ENCODE measurements at places on chromosomes 5 and 9. TPM values are rescaled to one million over a fixed set of nuclear protein-coding genes. Genes with fewer than 3 reads are reported as not detected.
A peak's percentile ranks its signal among the peaks of the same experiment; 100 is the strongest.

TUSC1 gene
- 9.1 TPM for total RNA-seq

LRRC70 gene
- 7.2 TPM for total RNA-seq

ERAP2 gene
- total RNA-seq: 66.8 TPM

LVRN gene
- 0.37 TPM for total RNA-seq

PRELID1 gene
- total RNA-seq: 106 TPM

SPATA31D4 gene
- not detected for total RNA-seq

DNA sequence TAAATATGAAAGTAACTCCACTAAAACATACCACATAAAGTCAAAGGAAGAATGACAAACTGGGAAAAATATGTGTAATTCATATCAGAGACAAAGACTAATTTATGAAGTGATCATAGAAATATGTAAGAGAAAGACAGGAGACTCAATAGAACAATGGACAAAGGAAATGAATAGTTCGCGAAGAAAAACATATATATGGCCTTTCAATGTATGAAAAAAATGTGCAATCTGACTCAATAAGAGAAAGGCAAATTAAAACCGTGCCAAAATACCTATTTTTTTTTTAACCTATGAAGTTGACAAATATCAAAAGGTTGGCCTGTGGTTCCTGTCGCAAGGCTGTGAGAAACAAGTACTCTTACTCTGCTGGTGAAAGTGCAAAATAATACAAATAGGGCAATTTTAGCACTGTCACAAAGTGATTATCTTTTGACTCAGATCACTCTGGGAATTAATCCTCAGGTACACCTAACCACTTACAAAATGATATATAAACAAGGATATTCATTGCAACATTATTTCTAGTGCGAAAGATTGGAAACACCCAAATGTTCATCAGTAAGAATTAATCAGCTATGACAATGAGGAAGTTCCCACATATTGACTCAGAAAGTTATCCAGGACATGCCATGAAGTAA, 3.7 kb downstream of the C9 start:
- no peak for DNase-seq
- H3K4me1 ChIP-seq: no peaks in the 10 kb centered on the region
- H3K36me3 ChIP-seq: no peaks in the 10 kb centered on the region
- no peak overlapping the region for H3K27ac ChIP-seq

- no peak overlapping the region for H3K4me3 ChIP-seq
- no peak overlapping the region for H3K27ac ChIP-seq
- H3K27me3 ChIP-seq: no peaks in the 10 kb centered on the region
- H3K36me3 ChIP-seq: peaks cover 74% of the 10 kb centered on the region
- DNase-seq: no peak
These were observed 21.6 kb downstream of the MATR3 start for GRCh38 chr5:139315056-139315615.

DNA sequence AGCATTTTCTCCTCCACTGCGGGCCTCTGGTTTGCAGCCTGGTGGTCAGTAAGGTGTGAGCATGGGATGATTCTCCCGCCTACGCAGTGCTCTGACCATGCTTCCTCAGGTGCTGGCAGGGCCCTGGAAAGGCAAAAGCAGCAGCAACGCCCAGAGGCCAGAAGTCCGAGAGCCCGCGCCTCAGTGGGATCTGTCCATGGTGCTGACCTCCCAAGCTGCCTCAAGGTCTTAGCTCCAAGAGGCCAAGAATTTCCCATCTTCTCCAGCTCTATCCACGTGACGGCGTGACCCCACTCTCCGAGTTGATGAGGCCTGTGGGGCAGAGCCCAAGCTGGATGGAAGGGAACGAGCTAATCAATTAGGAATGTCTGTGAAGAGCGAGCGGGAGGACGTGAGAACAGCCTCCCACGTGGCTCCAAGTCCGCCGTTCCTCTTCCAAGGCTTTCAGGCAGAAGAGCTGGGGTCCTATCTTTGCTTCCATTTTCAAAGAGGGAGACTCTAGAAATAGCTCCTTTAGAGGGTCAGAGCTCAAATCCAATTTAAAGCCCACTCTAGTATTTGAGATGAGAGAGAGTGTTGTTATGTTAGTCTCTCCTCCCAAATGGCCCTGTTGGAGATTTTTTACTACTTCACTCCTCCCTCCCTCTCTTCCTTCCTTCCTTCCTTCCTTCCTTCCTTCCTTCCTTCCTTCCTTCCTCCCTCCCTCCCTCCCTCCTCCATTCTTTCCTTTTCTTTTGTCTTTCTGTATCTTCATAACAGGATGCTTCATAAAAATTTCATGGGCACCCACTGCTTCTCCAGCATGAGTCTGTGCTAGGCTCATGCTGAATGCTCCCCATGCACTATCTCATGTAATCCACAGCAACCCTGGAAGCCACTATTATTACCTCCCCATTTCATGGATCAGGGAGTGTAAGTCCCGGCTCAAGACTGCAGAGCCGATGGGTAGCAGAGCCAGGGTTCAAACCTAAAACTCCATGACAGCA, 69.3 kb downstream of the OLFM1 start:
- H3K27me3 ChIP-seq: no peaks in the 10 kb centered on the region
- no peak overlapping the region for H3K27ac ChIP-seq
- no peaks in the 10 kb centered on the region for H3K4me1 ChIP-seq
- no peak for DNase-seq
- no peaks in the 10 kb centered on the region for H3K36me3 ChIP-seq
- H3K4me3 ChIP-seq: no peak overlapping the region

DNA sequence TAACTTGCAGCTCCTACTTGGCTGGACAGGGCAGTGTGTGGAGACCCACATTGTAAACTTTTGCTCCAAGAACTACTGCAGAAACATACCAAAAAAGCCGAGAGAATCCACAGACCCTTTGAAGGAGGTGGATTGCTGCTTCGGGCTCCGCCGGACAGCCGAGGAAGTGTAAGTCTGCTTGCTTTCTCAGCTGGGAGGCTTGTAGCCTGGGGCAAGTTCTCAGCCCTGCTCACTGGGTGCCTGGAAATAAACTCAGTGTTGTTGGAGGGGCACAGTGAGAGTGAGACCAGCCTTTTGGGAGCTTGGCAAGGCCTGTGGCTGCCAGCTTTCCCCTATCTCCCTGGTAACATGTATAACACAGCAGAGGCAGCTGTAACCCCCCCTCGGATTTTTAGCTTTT, 215.6 kb downstream of the SYK start:
- no peak for DNase-seq
- no peak overlapping the region for H3K27ac ChIP-seq
- no peaks in the 10 kb centered on the region for H3K4me1 ChIP-seq
- H3K27me3 ChIP-seq: no peaks in the 10 kb centered on the region

- H3K27ac ChIP-seq: no peak overlapping the region
- no peak for DNase-seq
- H3K27me3 ChIP-seq: no peaks in the 10 kb centered on the region
These were observed 132.4 kb downstream of the FRMD3 start for GRCh38 chr9:83405759-83406158.

DNA sequence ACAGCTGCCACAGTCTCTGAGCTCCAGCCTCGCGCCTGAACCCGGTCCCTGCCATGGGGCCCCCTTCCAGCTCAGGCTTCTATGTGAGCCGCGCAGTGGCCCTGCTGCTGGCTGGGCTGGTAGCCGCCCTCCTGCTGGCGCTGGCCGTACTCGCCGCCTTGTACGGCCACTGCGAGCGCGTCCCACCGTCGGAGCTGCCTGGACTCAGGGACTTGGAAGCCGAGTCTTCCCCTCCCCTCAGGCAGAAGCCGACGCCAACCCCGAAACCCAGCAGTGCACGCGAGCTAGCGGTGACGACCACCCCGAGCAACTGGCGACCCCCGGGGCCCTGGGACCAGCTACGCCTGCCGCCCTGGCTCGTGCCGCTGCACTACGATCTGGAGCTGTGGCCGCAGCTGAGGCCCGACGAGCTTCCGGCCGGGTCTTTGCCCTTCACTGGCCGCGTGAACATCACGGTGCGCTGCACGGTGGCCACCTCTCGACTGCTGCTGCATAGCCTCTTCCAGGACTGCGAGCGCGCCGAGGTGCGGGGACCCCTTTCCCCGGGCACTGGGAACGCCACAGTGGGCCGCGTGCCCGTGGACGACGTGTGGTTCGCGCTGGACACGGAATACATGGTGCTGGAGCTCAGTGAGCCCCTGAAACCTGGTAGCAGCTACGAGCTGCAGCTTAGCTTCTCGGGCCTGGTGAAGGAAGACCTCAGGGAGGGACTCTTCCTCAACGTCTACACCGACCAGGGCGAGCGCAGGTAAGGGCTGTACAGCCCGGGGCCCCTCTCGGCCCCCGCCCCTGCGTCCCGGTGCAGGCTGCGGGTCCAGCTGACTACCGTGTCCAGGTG, 509 bp downstream of the LVRN start:
- DNase-seq: peak; percentile 76
- peak overlapping the region; percentile 20 for H3K4me3 ChIP-seq
- H3K36me3 ChIP-seq: no peaks in the 10 kb centered on the region
- peaks cover 20% of the 10 kb centered on the region for H3K4me1 ChIP-seq
- H3K27me3 ChIP-seq: peaks cover 59% of the 10 kb centered on the region

DNA sequence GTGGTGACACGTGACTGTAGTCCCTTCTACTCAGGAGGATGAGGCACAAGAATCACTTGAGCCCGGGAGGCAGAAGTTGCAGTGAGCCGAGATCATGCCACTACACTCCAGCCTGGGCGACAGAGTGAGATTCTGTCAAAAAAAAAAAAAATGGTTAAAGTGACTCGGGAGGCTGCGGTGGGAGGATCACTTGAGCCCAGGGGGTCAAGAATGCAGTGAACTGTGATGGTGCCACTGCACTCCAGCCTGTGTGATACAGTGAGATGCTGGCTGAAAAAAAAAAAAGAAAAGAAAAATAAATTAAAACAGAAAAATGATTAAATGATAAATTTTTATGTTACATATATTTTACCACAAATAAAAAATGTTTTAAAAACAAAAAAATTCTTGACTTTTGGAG, 51.9 kb downstream of the KLF4 start:
- no peak for DNase-seq
- H3K36me3 ChIP-seq: no peaks in the 10 kb centered on the region
- no peaks in the 10 kb centered on the region for H3K4me1 ChIP-seq
- H3K27ac ChIP-seq: no peak overlapping the region

DNA sequence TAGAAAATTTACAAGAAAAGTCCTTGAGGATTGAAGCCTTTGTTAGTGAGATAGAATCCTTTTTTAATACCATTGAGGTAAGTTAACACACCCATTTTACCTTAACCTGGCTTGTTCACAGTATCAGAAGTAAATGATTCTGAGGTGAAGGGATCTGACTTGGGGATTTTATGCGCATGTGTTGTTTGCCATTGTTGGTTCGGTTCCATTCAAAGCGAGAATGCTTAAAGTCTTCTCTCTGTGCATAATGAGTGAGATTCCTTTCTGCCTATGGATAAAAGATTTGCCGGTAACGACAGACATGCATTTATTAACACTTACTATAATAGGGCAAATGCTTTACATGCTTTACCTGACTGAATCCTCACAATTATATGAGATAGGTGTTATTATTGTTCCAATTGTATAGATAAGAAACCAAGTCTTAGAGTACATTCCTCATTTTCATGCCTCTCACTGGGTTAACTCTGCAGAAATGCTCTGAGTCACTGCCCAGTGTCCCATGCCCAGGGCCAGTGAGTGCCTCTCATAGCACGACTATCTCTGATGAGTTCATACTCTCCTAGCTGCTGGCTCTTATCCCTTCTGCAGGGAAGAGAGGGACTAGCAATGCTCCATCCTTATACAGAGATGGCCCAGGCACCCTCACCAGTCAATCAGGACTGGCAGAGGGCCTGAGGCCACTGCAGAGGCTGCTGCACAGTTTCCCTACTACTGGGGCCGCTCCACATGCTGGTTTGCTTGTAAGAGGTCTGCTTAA, 54.4 kb downstream of the CMYA5 start:
- H3K27me3 ChIP-seq: no peaks in the 10 kb centered on the region
- no peaks in the 10 kb centered on the region for H3K36me3 ChIP-seq
- DNase-seq: no peak
- no peaks in the 10 kb centered on the region for H3K4me1 ChIP-seq
- no peak overlapping the region for H3K4me3 ChIP-seq

GRCh38 chr9:105157171-105157583, 87.3 kb upstream of the SLC44A1 start:
- H3K4me1 ChIP-seq: peaks cover 20% of the 10 kb centered on the region
- peak; percentile 74 for DNase-seq
- H3K36me3 ChIP-seq: no peaks in the 10 kb centered on the region
- no peak overlapping the region for H3K4me3 ChIP-seq

DNA sequence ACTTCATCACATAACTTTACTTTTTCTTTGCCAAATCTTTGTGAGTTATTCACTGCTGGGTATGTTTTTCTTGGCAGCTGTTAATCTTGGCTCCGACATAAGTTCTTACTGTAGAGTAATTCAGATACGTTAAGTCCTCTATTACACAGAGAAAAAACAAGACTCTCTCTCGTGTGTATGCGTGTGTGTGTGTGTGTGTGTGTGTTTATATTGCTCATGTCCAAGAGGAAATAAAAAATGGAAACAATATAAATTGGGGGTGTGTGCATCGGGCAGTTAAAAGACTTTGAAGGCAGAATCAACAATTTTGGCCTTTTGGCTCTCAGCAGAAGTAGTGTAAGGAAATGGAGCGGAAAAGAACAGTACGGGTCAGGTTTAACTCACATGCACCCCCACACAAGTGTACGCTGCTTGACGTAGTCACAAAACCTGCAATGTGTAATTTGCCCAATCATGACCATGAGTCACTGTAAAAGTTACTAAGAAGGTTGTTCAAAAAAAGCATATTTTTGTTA, 67.2 kb upstream of the IFNE start:
- H3K27ac ChIP-seq: no peak overlapping the region
- no peak for DNase-seq
- H3K4me3 ChIP-seq: no peak overlapping the region
- H3K4me1 ChIP-seq: no peaks in the 10 kb centered on the region
- peaks cover 11% of the 10 kb centered on the region for H3K27me3 ChIP-seq

GRCh38 chr5:80093796-80094195, 58.6 kb downstream of the THBS4 start:
- no peak overlapping the region for H3K4me3 ChIP-seq
- no peak overlapping the region for H3K27ac ChIP-seq
- DNase-seq: no peak
- H3K27me3 ChIP-seq: no peaks in the 10 kb centered on the region
- H3K4me1 ChIP-seq: no peaks in the 10 kb centered on the region

- no peak overlapping the region for H3K27ac ChIP-seq
- H3K36me3 ChIP-seq: no peaks in the 10 kb centered on the region
- H3K4me3 ChIP-seq: no peak overlapping the region
- H3K4me1 ChIP-seq: peaks cover 28% of the 10 kb centered on the region
- no peaks in the 10 kb centered on the region for H3K27me3 ChIP-seq
These were observed 81.8 kb upstream of the NEURL1B start for GRCh38 chr5:172559004-172559932.

GRCh38 chr9:131804826-131805225, 65.0 kb upstream of the RAPGEF1 start:
- no peaks in the 10 kb centered on the region for H3K36me3 ChIP-seq
- H3K4me3 ChIP-seq: no peak overlapping the region

GRCh38 chr5:134460551-134460950, 48.9 kb upstream of the CDKN2AIPNL start:
- H3K27ac ChIP-seq: no peak overlapping the region
- H3K36me3 ChIP-seq: no peaks in the 10 kb centered on the region
- H3K4me1 ChIP-seq: peaks cover 22% of the 10 kb centered on the region
- peak; percentile 70 for DNase-seq

GRCh38 chr9:108996643-108997042, 16.7 kb downstream of the CTNNAL1 start:
- H3K4me1 ChIP-seq: peaks cover 3% of the 10 kb centered on the region
- no peak for DNase-seq
- no peak overlapping the region for H3K4me3 ChIP-seq
- H3K27me3 ChIP-seq: no peaks in the 10 kb centered on the region

GRCh38 chr5:74433255-74433895, 207.2 kb downstream of the ENC1 start:
- H3K27me3 ChIP-seq: no peaks in the 10 kb centered on the region
- H3K27ac ChIP-seq: peak overlapping the region; percentile 36
- H3K4me1 ChIP-seq: peaks cover 16% of the 10 kb centered on the region
- DNase-seq: no peak
- H3K4me3 ChIP-seq: no peak overlapping the region
